ENCODE measurements at places on chromosomes 13 and 19. TPM values are rescaled to one million over a fixed set of nuclear protein-coding genes. Genes with fewer than 3 reads are reported as not detected.

The FUT1 gene
- total RNA-seq: 5.1 TPM

The CGB8 gene
- not detected for total RNA-seq

The MAP3K10 gene
- total RNA-seq: 5.7 TPM

The CBLC gene
- 1.5 TPM for total RNA-seq

The TPRX1 gene
- not detected for total RNA-seq

DNA sequence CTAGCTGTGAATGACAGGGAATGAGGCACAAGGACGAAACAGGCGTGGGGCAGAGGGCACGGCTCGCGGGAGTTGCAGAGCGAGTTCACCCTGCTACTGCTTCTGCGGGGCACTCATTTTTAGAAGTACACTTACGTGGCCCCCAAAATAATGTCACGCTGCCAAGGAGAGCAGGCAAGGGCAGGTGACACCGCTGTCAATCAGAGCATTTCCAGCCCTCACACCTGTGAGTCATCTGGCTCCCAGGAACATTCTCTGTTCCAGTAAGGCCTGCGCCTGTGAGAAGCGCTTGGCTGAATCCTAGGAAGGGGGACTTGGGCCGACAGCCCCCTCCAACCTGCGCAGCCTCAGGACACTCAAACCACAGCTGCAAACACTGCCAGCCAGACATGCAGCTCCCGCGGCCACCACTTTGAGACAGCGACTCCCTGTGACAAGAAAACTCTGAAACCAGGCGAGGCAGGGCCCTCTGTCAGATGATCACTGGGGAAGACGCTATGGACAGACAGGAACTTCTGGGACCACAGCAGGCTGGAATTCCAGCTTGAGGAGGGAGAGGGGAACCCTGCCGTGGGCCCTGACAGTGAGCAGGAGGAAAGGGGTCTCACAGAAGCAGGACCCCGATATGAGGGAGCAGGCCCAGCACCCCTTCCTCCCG is 12.7 kb downstream of the DOT1L start:
- H3K36me3 ChIP-seq: no peaks in the 10 kb centered on the region
- H3K27me3 ChIP-seq: no peaks in the 10 kb centered on the region
- no peak for DNase-seq
- H3K4me1 ChIP-seq: peaks cover 3% of the 10 kb centered on the region
- H3K27ac ChIP-seq: no peak overlapping the region
- no peak overlapping the region for H3K4me3 ChIP-seq

- no peak overlapping the region for H3K27ac ChIP-seq
- no peak overlapping the region for H3K4me3 ChIP-seq
- no peaks in the 10 kb centered on the region for H3K36me3 ChIP-seq
- no peaks in the 10 kb centered on the region for H3K27me3 ChIP-seq
- no peak for DNase-seq
Measured at GRCh38 chr19:14369399-14370168, 11.7 kb upstream of the ADGRE5 start.

DNA sequence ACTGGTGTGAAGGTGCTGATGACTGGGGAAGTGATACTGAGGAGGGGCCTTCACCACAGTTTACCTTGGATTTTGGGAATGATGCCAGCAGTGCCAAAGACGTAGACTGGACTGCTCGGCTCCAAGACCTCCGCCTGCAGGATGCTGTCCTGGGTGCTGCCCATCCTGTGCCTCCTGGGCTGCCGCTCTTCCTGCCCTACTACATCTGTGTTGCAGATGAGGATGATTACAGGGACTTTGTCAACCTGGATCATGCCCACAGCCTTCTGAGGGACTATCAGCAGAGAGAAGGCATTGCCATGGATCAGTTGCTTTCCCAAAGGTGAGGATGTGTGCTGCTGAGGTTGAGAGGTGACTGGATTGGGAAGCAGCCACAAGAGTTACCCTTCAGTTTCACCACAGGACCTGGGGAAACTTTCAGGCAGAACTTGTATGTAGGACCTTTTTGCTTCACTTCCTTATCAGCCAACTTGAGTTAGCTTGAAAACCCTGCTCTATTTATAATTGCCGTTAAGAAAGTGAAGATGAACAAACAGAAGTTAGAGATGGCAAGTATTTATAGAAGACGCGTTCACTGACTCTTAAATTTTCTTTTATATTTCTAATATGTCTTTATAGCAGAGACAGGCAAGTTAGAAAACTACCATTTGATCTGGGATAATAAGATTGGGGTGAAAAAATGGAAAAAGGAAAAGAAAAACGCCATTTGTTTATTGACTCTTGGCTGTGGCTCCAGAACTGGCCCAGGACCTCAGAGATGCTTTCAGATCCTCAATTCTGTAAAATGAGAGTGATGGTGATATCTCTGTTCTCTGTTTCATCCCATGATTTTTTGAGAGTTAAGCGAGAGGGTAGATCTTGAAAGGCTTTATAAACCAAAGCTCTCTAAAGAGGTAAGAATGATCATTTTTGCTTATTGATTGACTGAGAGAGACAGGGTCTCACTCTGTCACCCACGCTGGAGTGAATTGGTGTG is 5.3 kb downstream of the PDCD2L start:
- no peak overlapping the region for H3K27ac ChIP-seq
- no peaks in the 10 kb centered on the region for H3K4me1 ChIP-seq
- no peaks in the 10 kb centered on the region for H3K27me3 ChIP-seq
- H3K4me3 ChIP-seq: no peak overlapping the region

- H3K36me3 ChIP-seq: no peaks in the 10 kb centered on the region
- DNase-seq: no peak
- no peak overlapping the region for H3K27ac ChIP-seq
Measured at GRCh38 chr19:51701468-51702100, 8.5 kb downstream of the SPACA6 start.

GRCh38 chr19:31674503-31675192 is 325.4 kb upstream of the TSHZ3 start:
- no peaks in the 10 kb centered on the region for H3K4me1 ChIP-seq
- DNase-seq: no peak

DNA sequence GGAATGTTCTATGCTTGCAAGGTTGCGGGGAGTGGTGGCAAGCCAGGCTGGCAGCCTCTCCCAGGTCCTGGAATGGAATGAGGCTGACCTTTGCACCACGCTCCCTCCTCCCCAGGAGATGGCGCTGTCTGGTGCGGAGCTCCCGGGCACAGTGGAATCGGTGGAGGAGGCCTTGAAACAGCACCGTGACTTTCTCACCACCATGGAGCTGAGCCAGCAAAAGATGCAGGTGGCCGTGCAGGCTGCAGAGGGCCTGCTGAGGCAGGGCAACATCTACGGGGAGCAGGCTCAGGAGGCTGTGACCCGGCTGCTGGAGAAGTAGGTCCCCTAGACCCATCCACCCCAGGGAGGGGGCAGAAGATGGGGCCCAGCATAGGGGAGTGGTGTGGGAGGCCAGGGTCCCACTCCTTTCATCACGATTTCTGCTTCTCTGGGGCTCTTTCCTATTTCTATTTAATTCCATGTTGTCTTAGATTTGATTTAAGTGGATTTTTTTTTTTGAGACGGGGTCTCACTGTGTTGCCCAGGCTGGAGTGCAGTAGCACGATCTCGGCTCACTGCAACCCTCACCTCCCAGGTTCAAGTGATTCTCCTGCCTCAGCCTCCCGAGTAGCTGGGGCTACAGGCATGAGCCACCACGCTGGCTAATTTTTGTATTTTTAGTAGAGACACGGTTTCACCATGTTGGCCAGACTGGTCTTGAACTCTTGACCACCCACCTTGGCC is 53.2 kb upstream of the SHKBP1 start:
- H3K27me3 ChIP-seq: peaks cover 35% of the 10 kb centered on the region
- no peaks in the 10 kb centered on the region for H3K36me3 ChIP-seq
- DNase-seq: peak; percentile 83
- no peaks in the 10 kb centered on the region for H3K4me1 ChIP-seq
- H3K4me3 ChIP-seq: no peak overlapping the region
- no peak overlapping the region for H3K27ac ChIP-seq

GRCh38 chr19:46911456-46911855 is 50.7 kb downstream of the ARHGAP35 start:
- DNase-seq: no peak
- no peaks in the 10 kb centered on the region for H3K36me3 ChIP-seq
- no peak overlapping the region for H3K4me3 ChIP-seq
- H3K27ac ChIP-seq: no peak overlapping the region
- H3K27me3 ChIP-seq: no peaks in the 10 kb centered on the region

Data from neural progenitor cell (in vitro differentiated cells).